ENCODE measurements at places on chromosomes 3 and 15.

GRCh38 chr3:195916991-195917390 lies 8.6 kb upstream of the TNK2 start:
- DNase-seq: no peak

DNA sequence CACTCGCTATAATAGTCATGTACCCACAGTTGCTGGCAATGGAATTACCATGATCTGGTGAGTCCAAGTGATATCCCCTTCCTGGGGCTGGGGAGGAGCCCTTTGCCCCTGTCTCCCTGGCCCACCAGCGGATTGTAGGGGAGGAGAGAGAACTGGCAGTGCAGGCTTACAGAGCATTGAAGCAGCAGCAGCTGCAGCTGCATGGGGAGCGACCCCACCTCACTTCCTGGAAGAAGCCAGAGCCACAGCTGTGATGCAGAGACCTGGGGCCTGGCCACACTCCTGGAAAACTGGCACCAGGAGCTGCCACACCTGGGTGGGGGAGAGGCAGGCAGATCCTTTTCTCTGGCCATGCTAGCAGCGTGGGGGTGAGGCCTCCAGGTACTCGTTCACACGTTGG lies 300.1 kb upstream of the PROK2 start:
- DNase-seq: no peak

DNA sequence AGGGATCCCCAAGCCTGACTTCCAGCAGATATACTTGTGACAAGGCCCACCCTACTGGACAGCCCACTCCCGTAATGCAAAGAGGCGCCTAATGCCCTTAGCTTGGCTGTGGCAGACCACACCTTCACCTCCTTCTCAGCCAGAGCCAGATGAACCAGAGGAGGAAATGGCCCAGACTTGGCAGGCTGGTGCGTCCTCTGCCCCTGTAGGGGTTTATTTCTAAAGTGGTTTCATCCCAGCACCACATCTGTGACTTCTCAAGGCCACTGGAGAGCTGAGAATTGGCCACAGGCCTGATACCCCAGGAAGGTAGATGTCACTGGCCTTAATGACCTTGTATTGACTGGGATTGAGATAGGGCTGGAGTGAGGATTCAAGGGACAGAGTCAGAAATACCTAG lies 29.5 kb downstream of the BOC start:
- no peak for DNase-seq

GRCh38 chr15:52360229-52361203 lies 64.9 kb upstream of the MYO5C start:
- DNase-seq: no peak

GRCh38 chr15:88586401-88587162 lies 34.6 kb upstream of the AEN start:
- DNase-seq: no peak

DNA sequence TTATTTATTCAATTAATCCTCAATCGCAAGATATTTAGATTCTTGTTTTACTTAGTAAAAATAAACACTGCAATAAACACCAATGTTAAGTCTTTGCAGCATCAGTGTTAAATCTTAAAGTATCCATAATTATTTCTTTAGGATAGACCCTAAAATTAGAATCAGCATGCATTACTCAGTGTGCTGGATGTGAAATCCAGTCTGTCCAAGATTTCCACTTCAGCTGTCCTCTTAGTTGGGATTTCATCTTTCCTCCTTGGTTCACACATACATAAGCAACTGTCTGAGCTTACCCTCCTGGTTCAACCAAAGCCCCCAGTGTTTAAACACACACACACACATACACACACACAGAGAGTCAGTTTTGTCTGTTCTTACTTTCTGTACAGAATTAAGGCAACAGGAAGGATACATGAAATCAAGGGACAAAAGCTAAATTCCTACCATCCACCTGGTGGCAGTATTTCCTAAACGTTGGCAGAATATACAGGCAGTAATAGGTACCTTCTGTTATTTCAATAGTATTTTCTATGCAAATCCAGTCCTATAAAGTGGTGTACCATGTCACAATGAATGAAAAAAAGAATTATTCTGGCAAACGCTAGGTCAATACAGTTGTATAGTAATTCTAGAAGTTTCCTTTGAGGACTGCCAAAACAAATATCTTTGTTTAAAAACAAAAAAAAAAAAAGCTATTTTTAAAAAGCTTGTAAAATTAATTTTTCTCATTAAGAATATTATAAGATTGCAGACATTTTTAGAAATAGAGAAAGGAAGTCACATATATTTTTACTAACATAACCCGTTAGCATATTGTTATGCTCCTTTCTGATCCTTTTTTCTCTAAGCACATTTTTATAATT lies 27.3 kb upstream of the DMXL2 start:
- peak; percentile 68 for DNase-seq

DNA sequence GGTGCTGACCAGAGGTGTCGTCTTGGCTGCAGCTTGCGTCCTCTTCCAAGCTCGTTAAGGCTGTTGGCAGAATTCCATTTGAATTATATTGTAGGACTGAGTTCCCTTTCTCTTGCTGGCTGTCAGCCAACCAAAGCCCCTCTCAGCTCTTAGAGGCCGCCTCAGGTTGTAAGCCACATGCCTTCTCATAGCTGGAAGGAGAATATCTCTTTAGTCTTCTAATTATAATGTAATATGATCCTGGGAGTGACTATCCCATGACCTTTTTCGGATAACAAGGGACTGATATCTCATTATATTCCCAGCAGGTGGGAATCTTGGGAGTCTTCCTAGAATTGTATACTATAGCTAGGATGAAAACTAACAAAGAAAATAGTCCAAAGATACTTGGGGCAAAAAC lies 4.8 kb downstream of the SCG5 start:
- DNase-seq: peak; percentile 90

- DNase-seq: no peak
Observed at GRCh38 chr3:140316466-140316865, 361.4 kb upstream of the TRIM42 start.

All from NCI-H1105 treated with DMSO at 0.1 percent for 48 hours (cell line).